ENCODE measurements at places on chromosomes 13 and 19.

DNA sequence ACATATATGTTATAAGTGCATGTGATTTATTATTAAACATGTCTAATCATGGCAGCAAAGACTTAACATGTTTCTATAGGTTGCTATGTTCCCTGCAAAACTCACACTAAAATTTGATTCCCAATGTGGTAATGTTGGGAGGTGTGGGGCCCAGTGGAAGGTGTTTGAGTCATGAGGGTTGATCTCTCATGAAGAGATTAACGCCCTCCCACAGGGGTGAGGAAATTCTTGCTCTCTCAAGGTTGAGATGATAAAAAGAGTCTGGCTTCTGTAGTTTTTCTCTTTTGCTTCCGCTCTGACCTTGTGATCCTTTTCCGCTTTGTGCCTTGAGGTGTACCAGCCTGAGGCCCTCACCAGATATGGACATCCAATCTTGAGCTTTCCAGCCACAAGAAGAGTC is 737.5 kb upstream of the SLITRK5 start:
- DNase-seq, result no peak

DNA sequence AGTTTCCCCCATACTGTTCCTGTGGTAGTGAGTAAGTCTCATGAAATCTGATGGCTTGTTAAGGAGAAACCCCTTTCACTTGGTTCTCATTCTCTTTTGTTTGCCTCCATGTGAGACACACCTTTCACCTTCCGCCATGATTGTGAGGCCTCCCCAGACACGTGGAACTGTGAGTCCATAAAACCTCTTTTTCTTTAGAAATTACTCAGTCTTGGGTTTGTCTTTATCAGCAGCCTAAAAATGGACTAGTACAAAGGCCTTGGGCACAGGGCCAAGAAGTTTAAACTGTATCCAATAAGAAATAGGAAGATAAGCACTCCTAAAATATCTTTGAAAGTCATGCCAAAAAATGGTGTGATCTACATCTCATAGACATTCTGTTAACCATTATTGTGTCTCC is 176.9 kb downstream of the TBC1D4 start:
- DNase-seq, result no peak

- DNase-seq, result no peak
These were observed 197.7 kb downstream of the ZNF737 start for GRCh38 chr19:20367811-20368294.

DNA sequence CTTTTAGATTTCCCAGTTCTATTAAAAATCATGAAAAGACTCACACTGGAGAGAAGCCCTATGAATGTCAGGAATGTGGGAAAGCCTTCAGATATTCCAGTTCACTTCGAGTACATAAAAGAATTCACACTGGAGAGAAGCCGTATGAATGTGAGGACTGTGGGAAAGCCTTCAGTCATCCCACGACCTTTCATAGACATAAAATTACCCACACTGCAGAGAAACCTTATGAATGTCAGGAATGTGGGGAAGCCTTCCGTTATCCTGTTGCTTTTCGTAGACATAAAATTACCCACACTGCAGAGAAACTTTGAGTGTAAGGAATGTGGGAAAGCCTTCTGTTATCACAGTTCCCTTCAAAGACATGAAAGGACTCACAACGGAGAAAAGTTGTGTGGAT is 55.2 kb downstream of the ZNF627 start:
- no peak for DNase-seq

- no peak for DNase-seq
These were observed 118.4 kb downstream of the COG6 start for GRCh38 chr13:39773833-39774232.

DNA sequence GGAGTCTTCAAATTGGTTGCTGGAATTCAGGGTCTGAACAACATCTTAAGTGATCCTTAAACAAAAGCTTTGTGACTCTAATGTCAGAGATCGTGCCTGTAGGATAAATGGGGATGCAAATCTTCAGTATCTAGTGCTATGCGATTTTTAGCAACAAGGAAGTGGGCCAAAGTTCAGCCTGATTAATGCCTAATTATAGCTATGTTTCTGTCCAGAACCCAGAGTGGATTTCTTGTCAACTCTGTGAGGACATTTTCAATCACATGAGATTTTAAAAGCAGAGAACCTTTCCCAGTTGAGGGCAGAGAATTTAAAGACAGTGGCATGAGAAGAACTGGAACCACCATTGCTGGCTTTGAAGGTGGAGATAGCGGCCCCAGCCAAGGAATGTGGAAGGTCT is 84.3 kb upstream of the PCDH9 start:
- DNase-seq, result no peak

DNA sequence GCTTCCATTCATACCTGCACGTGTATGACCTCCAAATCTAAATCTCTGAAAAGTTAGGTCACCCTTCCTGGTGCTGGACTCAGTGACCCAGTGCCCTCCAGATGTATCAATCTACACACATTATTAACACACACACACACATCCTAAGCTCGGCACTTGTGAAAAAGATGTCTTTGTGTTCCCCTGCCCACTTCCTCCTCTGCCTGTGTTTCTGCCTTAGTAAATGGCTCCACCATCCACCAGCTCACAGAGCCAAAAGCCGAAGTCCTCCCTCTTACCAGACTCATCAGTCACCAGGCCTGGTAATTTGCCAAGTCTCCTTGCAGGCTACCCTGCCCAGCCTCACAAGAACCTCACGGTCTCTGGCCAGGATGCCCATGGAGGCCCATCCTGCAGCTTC is 131.5 kb downstream of the SHISA2 start:
- no peak for DNase-seq
